ENCODE measurements at places on chromosomes 2 and 18.

- DNase-seq: no peak
Measured at GRCh38 chr2:211598238-211598637, 940.4 kb downstream of the ERBB4 start.

DNA sequence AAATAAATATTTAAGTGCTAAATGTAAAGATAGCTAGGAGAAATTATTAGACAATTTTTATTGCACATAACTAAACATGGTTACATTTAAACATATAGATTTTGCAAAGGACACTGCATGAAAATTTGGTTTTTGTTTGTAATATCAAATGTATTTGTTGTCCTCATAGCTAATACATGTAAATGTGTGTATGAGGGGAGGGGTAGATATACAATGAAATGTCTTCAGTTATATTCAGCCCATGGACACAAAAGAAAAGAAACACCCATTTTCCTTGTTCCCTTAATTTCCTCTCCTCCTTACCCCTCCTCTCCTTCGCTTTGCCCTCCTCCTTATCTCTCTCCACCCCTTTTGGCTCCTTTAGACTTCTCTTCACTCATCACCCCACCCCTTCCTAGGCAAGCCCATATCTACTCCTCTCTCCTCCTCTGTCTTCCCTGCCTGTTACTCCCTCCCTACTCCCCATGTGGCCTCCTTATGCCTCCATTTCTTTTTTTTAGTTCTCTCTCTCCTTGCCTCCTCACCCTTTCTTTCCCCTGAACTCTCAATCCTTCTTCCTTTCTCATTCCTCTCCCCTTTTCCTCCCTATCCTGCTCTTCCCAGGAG, 1.4 kb downstream of the COL3A1 start:
- no peak for DNase-seq

GRCh38 chr2:9774266-9774665, 69.0 kb upstream of the TAF1B start:
- DNase-seq: no peak

DNA sequence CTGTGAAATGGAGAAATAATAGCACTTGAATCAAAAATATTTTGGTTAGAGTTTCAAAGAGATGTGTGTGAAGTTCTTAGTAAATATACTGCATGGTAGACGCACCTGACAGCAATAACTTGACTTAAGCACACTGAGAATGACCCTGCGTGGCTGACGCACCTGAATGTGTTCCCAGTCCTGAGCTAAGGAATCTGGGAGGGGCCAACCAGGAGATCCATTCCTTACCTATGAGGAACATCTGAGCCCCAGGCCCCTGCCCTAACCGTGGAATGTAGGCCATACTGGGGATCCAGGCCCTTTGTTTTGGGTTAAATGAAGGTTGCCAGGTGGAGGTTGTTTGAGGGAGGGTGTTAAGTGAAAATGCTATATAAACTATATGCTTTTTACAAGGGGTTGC, 284.4 kb downstream of the RBM43 start:
- DNase-seq: no peak

DNA sequence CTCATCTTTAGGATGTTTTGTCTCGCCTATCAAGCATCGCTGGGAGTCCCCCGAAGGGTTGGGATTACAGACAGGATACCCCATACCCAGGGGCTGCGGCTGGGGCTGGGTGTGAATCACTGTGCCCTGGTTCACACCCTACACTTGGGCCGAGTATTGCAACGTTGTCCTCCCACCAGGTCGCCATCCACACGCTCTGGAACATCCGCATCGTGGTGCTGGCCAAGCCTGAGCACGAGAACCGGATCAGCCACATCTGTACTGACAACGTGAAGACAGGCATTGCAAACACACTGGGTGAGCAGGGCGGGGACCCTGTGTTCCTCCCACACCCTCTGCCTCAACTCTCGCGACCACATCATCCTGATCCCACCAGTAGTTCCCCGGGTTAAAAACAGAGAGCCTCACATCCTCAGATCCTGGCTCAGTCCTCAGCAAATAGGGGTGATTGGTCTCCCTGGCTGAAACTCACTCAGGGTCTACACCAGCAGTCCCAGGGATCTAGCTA, 87.3 kb upstream of the ATG16L1 start:
- DNase-seq: no peak

GRCh38 chr2:189557373-189557772, 23.2 kb downstream of the SLC40A1 start:
- no peak for DNase-seq

DNA sequence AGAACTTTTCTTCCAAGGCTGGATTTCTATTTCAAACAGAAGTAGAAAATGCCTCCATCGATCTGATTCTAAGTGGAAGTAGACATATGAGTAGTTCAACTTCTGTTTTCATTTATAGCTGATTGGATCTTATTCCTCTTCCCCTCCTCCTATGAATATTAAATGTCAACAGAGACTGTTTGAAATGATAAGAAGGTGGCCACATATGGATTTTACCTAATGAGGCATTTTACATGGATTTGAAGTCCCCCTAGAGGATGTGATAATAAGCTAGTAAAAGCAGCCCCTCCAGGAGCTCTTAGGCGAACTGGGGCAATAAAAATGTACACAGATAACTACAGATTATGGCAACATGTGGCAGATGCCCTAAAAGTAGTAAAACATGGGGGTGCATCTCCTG, 71.0 kb downstream of the UPP2 start:
- DNase-seq: no peak

- DNase-seq: no peak
Measured at GRCh38 chr18:987325-988186, 82.9 kb downstream of the ADCYAP1 start.

- DNase-seq: no peak
Measured at GRCh38 chr2:10814571-10815331, 2.2 kb upstream of the PDIA6 start.
